ENCODE measurements at places on chromosomes 4 and X. TPM values are rescaled to one million over a fixed set of nuclear protein-coding genes. Genes with fewer than 3 reads are reported as not detected.

The TKTL2 gene
- not detected for total RNA-seq

The SSX1 gene
- not detected for total RNA-seq

The ARSJ gene
- total RNA-seq: 6.5 TPM

The CENPVL2 gene
- not detected for total RNA-seq

The F8A2 gene
- not detected for total RNA-seq

The SYN1 gene
- total RNA-seq: 4.1 TPM

The ZNF157 gene
- total RNA-seq: not detected

The DDX53 gene
- not detected for total RNA-seq

The MAGEB1 gene
- not detected for total RNA-seq

The CYTL1 gene
- 1.0 TPM for total RNA-seq

The RAB9B gene
- 0.69 TPM for total RNA-seq

The GPAT3 gene
- total RNA-seq: 43.3 TPM

The CCNA2 gene
- 2.8 TPM for total RNA-seq

The TRIM75 gene
- not detected for total RNA-seq

DNA sequence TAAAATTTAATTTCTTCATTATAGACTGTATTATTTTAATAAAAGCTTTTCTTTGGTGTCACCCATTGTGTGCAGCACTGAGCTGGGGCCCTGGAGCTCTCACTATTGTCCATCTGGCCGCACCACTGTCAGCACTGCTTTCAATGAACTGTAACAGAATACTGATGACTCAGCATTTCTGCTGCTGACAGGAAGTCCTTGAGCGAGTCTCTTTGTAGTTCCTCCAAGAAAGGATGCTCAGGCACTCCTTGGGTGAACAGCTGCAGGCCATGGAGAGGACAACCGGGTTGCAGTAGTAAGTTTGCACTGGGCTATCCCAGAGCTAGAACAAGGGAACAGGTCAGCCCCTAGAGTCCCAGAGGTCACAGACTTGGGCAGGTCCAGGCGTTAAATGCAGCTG is 81.6 kb downstream of the SORBS2 start:
- DNase-seq: no peak

GRCh38 chrX:103554687-103555424 is 30.5 kb upstream of the TCEAL4 start:
- DNase-seq: peak; percentile 19

GRCh38 chrX:126485409-126485808 is 67.2 kb downstream of the DCAF12L1 start:
- DNase-seq: no peak

- DNase-seq: no peak
Measured at GRCh38 chrX:25872786-25873185, 265.4 kb upstream of the MAGEB18 start.

- no peak for DNase-seq
Measured at GRCh38 chr4:47642985-47643760, 158.1 kb downstream of the ATP10D start.

DNA sequence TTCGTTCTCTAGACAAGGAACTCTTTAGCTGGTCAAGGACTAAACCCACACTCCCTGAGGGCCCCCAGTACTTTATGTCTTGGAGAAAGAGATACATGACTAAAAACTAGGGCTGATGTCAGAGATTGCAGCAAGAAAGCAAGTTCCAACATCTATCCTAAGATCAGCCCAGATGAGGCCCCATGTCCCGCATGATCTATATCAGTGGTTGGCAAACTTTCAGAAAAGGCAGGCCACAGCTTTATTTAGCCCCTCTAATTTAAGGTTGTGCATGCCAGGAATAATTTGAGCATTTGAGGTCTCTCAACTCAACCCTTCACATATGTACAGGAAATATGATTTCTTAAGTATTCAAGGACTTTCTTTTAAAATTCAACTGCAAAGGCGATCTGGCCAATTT is 44.1 kb upstream of the FRMD7 start:
- DNase-seq: no peak

DNA sequence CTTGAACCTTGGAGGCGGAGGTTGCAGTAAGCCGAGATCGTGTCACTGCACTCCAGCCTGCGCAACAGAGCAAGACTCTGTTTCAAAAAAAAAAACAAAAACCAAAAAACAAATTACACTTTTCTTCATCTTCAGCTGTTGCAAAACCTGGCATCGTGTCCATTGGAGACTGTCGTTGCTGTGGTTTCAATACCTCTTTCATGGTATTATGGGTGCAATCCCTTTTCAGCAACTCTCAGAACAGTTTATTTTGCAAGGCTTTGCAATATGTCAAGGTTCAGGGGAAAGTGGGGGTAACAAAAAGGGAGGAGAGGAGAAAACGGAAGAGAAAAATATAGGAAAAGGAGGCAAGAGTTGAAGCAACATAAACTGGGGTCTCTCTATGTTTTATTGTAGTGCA is 40.8 kb downstream of the ARSD start:
- DNase-seq: no peak

GRCh38 chr4:40874901-40875300 is 125.1 kb downstream of the NSUN7 start:
- no peak for DNase-seq

DNA sequence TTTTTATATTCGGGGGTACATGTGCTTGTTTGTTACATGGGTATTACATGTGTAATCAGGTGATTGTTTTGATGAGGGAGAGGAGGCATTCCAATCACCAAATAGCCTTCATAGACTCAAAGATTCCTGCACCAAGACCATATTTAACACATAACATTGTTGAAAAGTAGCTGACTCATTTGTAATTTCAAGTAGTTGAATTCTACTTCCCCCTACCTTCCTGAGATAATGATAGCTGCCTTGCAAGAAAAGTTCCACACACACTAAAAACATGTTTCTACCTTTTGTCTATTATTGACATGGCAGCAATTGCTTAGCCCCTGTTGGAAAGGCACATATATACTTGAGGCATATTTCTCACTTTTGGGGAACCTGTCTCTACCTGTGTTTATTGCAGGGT is 16.1 kb downstream of the PGAM4 start:
- no peak for DNase-seq

DNA sequence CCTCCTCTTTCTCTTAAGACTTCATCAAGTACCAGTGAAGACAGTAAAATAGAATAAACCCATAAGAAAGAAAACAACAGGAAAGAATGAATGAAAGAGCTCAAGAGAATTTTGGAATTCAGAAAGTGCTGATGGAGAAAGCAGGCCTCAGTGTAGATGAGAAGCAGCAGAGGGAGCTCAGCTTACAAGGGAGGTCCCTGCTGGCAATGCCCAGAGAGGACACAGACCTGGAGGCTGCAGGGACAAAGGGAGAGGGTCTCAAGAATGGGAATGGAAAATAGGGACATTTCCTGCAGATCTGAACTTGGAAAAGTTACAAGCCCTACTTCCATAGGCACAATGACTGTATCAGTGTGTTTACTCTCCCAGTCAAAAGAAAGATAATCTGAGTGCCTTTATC is 64.5 kb upstream of the MAGEA10 start:
- no peak for DNase-seq

DNA sequence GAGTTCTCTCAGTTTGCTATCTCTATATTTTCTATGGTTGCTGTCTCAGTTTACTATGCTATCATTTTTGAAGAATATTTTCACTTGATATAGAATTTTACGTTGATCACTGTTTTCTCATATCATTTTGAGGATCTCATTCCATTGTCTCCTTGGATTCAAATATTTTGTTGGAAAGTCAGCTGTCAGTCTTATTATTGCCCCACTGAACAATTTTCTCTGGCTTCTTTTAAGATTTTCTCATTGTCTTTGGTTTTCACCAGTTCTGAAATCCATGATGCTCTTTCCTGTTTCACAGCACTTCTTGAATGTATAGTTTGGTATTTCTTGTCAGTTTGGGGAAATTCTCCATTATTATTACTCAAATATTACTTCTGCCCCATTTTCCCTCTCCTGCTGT is 81.1 kb downstream of the ENPP6 start:
- DNase-seq: no peak

GRCh38 chrX:38036466-38036865 is 30.1 kb downstream of the SYTL5 start:
- DNase-seq: no peak

DNA sequence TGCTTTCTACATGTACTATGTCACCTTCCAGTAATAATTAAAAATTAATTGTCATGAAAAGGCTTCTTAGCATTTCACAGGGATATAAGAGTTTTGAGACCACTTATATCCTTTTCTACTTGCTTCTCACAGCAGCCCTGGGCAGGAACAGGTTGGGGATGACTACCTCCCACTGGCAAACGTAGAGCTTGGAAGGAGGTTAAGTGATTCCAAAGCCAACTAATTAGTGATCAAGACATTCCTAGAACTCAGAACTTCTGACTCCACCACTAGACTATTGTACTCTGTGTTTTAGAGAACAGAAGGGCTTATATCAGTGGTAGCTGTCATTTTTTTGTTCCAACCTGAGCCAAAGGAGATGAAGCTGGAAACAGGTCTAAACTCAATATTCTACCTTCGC is 364.5 kb upstream of the BOD1L1 start:
- no peak for DNase-seq

GRCh38 chr4:128725405-128726055 is 84.0 kb upstream of the JADE1 start:
- DNase-seq: no peak

DNA sequence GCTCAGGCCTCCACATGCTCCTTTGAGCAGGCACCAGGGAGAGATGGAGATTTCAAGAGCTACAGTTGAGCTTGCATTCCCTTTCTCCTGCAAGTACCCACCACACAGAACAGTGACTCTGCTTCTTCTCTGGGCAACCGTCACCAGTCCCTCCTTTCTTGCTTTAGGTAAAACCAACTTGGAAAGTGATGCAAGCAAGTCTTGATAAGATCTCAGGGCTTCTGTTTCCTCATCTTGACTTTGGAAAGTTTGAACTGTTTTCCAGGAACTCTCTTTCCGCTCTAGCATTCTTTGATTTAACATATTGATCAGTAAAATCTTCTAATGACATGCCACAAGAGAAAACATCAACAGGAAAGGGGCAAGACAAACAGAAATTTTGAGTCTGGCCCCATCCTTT is 73.7 kb downstream of the USP46 start:
- DNase-seq: no peak

DNA sequence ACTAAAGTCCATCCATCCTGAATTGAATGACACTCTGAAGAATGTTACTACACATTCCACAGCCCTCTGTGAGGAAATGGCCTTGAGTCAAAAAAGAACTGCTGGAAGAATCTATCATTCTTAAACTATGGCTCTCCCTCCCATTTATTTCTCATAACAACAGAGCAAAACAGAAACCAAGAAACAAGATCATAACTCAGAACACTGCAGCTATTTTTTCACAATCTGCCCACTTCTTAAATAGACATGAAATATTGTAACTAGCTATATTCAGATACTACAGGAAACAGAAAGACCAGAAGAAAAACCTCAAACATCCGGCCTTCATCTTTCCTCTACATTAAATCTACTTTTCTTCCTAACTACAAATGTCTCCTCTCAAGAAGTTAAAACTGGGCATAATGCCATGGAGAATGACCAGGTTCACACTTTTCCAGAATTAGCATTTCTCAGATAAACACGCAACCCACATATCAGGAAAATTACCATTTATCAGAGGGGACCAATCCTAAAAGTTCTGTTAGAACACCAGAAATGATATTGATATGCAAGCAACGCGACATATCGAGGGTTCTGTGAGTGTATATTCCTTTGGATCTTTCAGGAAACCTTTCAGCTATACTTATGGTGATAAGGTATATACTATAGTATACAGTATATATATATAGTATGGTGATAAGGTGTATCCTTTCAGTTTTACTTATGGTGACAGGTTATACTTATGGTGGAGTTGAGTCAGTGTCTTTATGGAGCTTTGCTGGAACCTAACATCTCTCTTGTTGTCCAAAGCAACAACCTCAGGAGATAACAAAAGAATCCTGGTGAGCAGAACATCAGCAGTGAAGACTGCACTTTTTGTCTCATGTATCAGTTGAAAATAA is 60.4 kb upstream of the IRF2 start:
- DNase-seq: no peak

DNA sequence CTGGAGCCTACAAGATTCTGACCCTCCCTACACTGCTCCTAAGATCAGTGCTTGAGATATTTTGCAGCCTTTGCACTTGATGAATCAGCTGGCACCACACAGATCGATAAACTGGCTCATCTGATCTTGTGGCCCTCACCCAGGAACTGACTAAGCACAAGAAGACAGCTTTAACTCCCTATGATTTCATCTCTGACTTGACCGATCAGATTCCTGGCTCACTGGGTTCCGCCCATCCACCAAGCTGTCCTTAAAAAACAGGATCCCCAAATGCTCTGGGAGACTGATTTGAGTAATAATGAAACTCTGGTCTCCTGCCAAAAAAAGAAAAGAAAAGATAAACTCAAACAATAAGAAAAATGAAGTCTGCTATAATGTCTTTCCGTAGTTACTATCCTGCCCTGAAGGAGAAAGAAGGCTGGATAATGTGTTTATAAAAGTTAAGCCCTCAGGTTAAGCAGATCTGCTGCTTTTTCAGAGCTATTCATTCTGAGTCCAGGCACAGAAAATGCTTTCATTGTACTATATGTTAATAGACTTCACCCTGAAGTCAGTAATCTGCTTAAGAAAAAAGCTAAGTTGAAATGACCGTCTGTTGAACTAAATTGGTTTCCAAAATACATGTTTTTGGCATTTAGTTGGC is 795.2 kb downstream of the TRIML1 start:
- no peak for DNase-seq

DNA sequence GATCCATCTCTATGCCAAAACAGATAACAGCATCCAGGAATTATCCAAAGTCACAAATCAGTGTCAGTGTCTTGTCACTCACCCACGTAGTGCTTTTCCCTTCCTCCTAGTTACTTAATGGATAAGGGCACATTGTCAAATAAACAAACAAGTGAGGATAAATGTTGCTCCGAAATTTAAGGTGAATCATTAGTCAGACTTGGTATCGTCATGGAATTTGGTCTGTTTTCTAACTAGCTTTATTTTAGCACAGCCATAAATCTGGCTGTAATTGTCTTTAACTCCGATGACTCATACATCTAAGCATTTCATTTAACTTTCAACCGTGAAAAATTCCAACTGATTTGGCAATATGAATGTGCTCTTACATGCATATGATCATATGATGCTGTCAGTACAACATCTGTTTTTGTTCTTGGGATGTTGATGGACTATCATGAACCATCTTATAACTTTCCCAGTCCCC is 83.3 kb downstream of the SNCA start:
- DNase-seq: no peak

DNA sequence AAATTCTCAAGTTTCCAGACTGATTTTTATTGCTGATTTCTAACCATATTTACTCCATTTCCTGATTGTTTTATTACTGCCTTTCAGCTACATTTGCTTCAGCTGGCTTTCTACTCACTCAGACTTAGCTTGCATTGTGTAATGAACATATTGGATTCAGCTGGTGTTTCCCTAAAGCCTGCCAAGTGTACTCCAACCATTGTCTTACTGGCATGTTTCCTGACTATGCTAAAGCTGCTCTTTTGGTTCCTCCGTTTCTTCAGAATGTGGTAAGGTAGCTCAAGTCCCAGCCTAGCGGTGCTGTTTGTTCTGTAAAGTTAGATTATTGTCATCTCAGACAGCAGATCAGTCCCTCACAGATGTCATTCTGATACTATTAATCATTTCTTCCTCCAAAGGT is 53.1 kb upstream of the GLRA2 start:
- DNase-seq: peak; percentile 26

Measured in mucosa of descending colon (tissue), 3 donors.